ENCODE measurements at places on chromosomes 16 and 17. TPM values are rescaled to one million over a fixed set of nuclear protein-coding genes. Genes with fewer than 3 reads are reported as not detected.

The C16orf96 gene
- total RNA-seq = not detected

DNA sequence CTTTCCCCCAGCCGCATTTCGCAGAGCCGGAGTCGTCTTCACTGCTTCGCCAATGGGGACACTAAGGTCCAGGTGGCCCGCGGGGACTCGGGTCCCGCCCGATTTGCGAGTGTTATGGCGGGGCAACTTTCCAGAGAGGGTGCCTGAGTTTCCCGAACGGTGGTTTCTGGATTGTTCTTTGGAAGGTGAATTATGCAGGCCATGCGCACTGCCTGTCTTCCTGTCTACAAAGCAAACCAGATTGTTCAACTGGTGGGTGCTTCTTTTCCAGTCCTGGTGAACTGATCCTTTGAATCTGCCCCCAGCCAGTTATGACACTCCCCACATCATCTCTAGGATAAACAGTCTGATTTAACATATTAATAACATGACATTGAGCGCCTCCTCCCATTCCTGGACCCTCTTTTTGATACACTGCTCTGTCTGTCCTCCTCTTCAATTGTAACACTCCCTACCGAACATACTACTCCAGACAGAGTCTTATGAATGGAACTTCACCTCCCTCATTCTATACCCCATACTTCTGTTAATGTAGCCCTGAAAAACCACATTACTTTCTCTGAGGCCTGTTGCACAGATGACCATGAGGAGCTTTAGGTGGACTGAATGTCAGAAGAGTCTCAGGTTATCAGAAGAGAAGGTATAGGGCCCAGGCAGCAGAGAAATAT, 159.0 kb downstream of the RAB11FIP4 start:
- H3K27me3 ChIP-seq = peaks cover 14% of the 10 kb centered on the region
- no peaks in the 10 kb centered on the region for H3K36me3 ChIP-seq
- peaks cover 22% of the 10 kb centered on the region for H3K4me1 ChIP-seq

- H3K4me1 ChIP-seq = no peaks in the 10 kb centered on the region
- no peaks in the 10 kb centered on the region for H3K36me3 ChIP-seq
- no peak overlapping the region for H3K4me3 ChIP-seq
- peaks cover 2% of the 10 kb centered on the region for H3K27me3 ChIP-seq
Observed at GRCh38 chr17:79541056-79541850, 69.6 kb downstream of the RBFOX3 start.

- no peaks in the 10 kb centered on the region for H3K36me3 ChIP-seq
- peaks cover 37% of the 10 kb centered on the region for H3K4me1 ChIP-seq
- no peak for DNase-seq
- no peak overlapping the region for H3K27ac ChIP-seq
- no peak overlapping the region for H3K4me3 ChIP-seq
- no peaks in the 10 kb centered on the region for H3K27me3 ChIP-seq
Observed at GRCh38 chr17:80612997-80613731, 68.5 kb downstream of the RPTOR start.

The SKAP1 gene
- 75.5 TPM for total RNA-seq

DNA sequence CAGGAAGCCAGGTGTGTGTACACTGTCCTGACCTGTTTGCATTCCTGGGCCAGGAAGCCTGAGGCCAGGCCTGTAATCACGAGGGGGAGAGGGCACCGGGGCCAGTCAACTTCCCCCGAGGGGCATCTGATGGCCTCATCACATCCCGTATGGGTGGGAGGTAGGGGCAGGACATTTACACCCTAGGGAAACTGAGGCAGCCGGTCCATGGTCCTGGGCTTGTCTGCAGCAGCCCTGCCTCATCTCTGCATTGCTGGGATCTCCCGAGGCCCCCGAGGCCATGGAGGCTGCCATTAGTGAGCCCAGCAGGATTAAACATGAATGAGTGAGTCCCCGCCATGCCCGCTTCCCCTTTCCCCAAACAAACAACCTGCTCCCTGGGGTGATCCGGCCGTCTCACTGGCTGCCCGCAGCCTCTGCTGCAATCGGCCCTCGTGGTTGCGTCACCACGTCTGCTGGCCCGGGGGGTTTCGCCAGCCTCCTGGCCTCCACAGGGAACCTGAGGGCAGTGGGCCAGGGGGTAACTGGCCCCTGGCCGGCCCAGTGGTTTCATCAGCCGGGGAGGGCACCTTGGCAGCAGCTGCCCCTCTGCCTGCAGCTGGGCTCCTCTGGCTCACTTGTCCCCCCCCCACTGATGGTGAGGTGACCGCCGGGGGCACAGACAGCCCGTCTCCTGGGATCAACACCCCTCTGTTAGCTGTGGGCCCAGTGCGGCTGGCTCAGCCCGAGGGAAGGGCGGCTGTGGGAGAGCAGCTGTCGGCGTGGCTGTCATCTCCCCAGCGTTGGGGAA, 88.3 kb upstream of the GSE1 start:
- H3K4me1 ChIP-seq = no peaks in the 10 kb centered on the region
- no peaks in the 10 kb centered on the region for H3K36me3 ChIP-seq
- no peak overlapping the region for H3K27ac ChIP-seq
- no peak overlapping the region for H3K4me3 ChIP-seq
- no peak for DNase-seq

The KRTAP3-2 gene
- total RNA-seq = not detected

GRCh38 chr17:60077672-60078519, 825 bp downstream of the HEATR6 start:
- H3K27me3 ChIP-seq = no peaks in the 10 kb centered on the region

The TMEM92 gene
- total RNA-seq = 0.09 TPM

DNA sequence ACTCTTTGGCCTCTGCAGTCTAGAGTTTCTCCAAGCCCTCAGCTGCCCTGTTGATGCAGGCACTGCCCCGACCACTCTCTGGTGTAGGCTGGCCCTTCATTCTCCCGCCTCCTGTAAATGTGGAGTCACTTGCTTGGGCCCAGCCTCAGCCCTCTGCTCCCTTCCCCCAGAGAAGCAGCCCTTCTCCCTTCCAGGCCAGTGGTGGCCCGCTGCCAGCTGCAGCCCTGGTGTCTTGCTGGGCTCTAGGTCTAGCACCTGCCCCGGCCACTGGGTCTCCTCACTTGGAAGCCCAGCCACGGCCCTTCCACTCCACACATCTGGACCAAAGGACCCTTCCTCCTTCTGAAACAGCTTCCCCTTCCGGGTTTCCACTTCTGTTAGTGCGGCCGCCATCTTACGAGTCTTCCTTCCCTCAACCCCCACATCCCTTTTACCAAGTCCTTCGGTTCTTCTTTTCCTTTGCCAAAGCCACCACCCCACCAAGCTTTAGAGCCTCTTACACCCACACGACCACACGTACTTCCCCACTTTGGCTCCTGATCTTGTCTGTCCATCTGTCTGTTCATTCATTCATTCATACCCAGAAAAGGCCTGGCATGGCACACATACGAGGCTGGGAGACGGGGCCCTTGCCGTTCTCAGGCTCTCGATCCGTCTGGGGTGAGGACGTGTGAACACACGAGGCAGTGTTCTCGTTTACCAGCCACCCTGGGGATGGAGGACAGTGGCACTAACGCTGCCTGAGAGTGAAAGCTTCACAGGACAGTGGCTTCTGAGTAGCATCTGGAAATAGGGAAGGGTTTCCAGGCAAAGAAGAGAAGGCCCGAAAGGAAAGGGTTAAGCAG, 68.0 kb downstream of the ABR start:
- no peaks in the 10 kb centered on the region for H3K27me3 ChIP-seq
- no peak for DNase-seq
- peak overlapping the region; percentile 11 for H3K4me3 ChIP-seq
- H3K27ac ChIP-seq = no peak overlapping the region
- peaks cover 61% of the 10 kb centered on the region for H3K4me1 ChIP-seq

The MT1G gene
- total RNA-seq = 3.4 TPM
